ENCODE measurements at places on chromosomes 11 and 22.

DNA sequence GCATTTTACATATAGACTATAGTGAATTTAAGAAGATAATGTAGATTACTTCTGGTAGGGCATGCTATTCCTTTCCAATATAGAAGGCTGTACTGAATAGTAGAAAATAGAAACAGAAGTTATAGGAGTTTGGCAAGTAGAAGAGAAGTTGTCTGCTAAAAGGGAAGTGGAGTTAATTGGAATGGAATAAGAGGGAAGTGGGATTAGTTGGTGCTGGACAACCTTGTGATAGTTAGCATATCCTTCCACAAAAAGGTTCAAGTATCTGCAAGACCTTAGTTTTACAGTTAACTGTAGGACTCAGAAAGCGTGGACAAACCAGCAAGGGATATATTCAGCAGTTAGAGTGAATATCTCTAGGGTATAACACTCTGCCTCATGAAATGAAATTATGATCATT is 185.5 kb downstream of the SWAP70 start:
- no peak for DNase-seq

GRCh38 chr11:110711776-110712658 is at the start of gene ARHGAP20:
ARHGAP20 (minus strand) TSS chr11:110712437; CDS start chr11:110712231, 206 bp downstream.
- peak; percentile 27 for DNase-seq

DNA sequence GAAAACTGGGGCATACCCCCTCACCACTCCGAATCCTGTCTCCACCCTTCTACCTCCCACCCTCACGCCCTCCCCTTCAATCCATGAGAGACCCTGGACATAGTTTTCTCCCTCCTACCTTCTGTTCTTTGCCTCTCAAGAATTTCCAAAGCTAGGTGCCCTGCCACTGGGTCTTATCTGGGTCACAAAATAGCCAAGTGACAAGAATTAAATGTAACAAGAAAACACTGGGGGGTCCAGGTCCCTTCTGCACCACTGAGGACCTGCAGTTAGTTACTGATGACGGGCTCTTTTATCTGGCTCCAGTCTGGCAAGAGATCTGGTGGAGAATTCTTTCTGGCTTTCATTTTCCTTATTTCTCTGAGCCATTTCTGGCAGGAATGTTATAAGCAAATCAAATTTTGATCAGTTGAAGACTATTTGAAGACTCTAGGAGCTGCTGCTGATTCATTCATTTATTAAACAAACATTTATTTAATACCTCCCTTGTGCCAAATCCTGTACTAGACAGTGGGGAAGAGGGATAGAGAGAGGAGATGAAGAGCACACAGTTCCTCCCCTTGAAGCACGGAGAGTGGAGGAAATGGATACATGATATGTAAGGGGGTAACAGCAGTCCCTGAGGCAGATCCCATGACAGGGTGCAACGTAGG is 135.2 kb downstream of the RRAS2 start:
- DNase-seq = no peak

GRCh38 chr11:95592471-95592870 is 197.1 kb downstream of the FAM76B start:
- DNase-seq = no peak
